ENCODE measurements at places on chromosomes 2 and 18.

GRCh38 chr2:215652388-215652787, 216.5 kb upstream of the FN1 start:
- DNase-seq: no peak

DNA sequence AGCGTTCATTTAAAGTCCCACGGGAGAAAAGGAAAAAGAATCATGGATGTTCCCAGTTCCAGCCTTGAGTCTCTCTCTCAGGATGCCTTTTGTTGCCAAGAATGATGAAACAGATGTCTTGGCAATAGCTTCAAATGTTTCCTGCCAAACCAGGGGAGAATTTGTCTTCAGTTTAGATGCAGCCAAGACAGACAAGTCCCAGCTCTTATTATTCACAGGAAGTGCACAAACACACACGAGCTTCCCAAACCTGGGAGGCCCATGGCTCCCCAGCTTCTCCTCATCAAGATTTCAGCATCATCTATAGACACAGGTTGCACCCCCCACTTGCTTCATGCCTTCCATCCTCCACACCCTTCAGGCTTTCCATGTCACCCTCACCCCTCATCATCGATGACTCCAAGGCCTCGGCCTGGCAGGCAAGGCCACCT, 45.9 kb downstream of the HS1BP3 start:
- DNase-seq: peak; percentile 83

- DNase-seq: no peak
Observed at GRCh38 chr2:19225126-19225525, 133.3 kb downstream of the OSR1 start.

GRCh38 chr18:78790960-78791359, 188.7 kb upstream of the SALL3 start:
- DNase-seq: no peak

- no peak for DNase-seq
Observed at GRCh38 chr2:238942080-238942725, 94.3 kb downstream of the TWIST2 start.

GRCh38 chr18:10062302-10063300, 148.8 kb downstream of the VAPA start:
- peak; percentile 77 for DNase-seq

GRCh38 chr2:165889158-165889557, 64.4 kb downstream of the TTC21B start:
- DNase-seq: no peak

GRCh38 chr2:206212673-206213513, 53.2 kb downstream of the EEF1B2 start:
- peak; percentile 62 for DNase-seq
